Activated naive CD4-positive, alpha-beta T cell (primary cell): ENCODE measurements at places on chromosomes 1 and 21.

- no peak for DNase-seq
Measured at GRCh38 chr1:211326528-211327345, at the start of gene TRAF5. TSS of gene TRAF5 (plus strand) at chr1:211326833. CDS start at chr1:211353240, 26,407 bp downstream.

GRCh38 chr1:16046842-16047241 lies 3.3 kb downstream of the CLCNKB start:
- DNase-seq, result no peak

DNA sequence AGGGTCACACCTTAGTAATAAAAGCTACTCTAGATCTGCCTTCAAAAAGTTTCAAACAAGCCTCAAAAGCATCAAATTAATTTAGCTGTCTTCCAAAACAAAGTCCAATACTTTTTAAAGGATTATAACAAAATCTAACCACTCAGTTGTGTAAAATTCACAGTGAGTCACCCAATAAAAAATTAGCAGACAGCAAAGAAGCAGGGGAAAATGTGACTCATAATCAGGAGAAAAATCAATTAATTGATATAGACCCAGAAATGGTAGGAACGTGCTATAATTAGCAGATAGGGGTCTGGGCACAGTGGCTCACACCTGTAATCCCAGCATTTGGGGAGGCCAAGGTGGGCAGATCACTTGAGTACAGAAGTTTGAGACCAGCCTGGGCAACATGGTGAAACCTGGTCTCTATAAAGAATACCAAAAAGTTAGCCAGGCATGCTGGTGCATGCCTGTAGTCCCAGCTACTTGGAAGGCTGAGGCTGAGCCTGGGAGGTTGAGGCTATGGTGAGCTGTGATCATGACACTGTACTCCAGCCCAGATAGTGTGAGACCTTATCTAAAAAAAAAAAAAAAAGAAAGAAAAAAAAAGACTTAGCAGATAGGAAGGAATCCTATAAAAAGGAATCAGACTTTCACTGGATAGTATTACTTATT lies 8.1 kb upstream of the MYOG start:
- no peak for DNase-seq

GRCh38 chr1:54132495-54132894 lies 20.3 kb downstream of the CDCP2 start:
- DNase-seq, result no peak

DNA sequence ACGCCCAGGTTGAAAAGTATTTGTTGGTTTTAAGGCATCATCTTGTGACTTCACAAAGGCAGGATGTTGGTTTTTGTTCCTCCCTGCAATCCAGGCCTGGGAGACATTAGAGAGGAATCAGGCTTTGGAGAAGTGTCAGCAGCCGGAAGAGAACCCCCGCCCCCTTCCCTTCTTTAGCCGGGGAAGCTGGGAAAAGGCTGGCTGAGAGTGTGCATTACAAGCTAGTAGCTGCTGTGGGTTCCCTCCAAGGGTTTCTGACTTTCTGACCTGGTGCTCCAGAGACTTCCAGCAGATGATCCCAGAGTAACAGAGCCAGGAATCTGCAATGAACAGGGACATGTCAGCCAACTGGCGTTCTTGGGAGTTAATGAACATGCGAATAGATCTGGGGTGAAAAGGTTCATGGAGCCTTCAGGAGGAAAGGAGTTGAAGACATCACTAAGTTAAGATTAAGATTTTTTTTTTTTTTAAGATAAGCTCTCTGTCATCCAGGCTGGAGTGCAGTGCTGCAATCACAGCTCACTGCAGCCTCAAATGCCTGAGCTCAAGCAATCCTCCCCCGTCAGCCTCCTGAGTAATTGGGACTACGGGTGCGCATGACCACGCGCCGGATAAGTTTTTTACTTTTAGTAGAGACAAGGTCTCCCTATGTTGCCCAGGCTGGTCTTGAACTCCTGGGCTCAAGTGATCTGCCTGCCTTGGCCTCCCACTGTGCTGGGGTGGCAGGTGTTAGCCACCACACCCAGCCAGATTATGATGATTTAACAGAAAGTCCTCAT lies 7.5 kb downstream of the DISP3 start:
- no peak for DNase-seq

- no peak for DNase-seq
Measured at GRCh38 chr1:72284348-72285073, 2.2 kb upstream of the NEGR1 start.

- no peak for DNase-seq
Measured at GRCh38 chr1:227273557-227273956, 44.7 kb downstream of the CDC42BPA start.

GRCh38 chr1:206893380-206893779 lies 3.9 kb upstream of the IL24 start:
- no peak for DNase-seq

DNA sequence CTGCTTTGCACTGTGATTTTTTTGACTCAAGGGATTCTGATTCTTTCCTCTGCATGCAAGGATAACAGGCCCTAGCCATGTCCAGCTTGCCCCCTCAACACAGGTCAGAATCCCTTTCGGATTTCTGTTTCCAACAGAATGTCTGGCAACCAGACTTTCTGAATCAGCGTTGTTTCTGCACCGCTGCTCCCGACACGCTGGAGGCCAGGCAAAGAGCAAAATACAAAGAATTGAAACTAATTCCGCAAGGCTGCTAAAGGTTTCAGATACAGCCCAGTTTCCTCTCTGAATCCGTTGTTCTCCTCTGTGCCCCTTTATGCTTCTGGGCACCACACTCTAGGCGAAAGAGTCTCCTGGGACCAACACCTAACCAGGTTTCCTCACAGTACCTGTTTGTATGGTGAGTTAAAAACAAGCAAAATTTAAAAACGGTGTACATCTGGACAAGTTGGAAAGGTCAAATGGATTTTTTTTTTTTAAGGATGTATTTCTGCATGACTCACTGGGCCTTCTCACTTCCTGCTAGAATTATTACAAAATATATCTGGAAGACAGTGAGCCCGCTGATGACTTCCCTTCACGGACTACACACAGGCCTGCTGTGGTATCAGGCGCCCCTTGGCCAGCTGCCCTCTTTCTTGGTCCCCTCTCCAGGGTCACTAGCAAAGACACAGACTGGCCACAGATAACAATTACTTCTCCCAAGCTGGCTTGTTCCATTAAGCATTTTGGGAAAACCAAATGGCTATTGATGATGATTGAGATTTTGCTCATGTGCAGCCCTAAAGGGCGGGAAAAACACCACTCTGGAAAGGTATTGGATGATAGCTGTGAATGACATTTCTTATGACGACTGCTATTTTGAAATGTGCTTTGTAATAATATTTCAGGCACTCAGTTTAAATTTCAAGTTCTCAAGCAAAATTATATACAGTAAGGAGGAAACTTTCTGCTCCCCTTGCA lies 118.3 kb downstream of the TGFB2 start:
- DNase-seq, result no peak

GRCh38 chr1:240602189-240602588 lies 9.8 kb downstream of the GREM2 start:
- no peak for DNase-seq

DNA sequence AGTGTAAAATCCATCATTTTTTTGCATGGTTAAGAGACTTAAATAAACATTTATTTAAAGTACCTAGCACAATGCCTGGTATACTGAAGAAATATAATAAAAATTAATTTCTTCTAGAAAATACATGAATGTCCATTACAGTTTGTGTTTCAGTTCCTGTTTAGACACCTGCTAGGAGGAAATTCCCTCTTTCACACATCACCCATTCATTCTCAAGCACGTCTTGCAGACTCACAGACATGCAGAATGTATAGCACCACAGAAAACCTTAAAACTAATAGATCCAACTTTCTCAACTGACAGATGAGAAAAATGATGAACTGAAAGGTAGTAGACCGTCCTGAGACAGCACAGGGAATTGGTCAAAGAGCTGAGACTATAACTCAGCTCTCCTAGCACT lies 172.2 kb upstream of the C8B start:
- DNase-seq, result no peak
